ENCODE measurements at places on chromosomes 1 and 21. TPM values are rescaled to one million over a fixed set of nuclear protein-coding genes. Genes with fewer than 3 reads are reported as not detected.
A peak's percentile ranks its signal among the peaks of the same experiment; 100 is the strongest.

GRCh38 chr1:23585321-23586022, 26.2 kb upstream of the ID3 start:
- no peak overlapping the region for H3K4me3 ChIP-seq
- H3K36me3 ChIP-seq: no peaks in the 10 kb centered on the region
- H3K4me1 ChIP-seq: peaks cover 3% of the 10 kb centered on the region
- DNase-seq: no peak

DNA sequence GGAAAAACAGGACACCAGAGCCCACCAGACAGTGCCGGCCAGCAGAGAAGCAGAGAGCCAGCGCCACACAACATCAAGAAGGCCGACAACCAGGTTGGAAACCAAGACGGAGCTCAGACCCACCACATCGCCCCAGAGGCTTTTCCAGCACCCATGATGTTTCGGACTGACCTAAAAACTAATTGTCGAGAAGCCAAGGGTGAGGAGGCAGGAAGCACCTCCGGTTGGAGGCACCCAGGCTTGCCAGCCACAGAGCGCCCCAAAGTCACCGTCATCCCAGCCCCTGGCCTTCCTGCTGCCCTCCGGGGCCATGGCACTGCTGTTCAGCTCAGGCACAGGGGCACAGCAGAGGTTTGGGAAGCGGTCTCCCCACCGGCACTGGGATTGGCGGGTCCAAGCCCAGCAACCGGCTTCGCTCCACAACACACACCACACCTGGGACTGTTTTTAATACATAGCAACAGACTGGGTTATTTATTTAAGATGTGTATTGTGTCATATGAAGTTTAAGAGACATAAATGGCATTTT, 67.2 kb downstream of the SLC37A1 start:
- no peaks in the 10 kb centered on the region for H3K36me3 ChIP-seq
- no peak overlapping the region for H3K4me3 ChIP-seq
- no peaks in the 10 kb centered on the region for H3K27me3 ChIP-seq
- DNase-seq: no peak

- no peak overlapping the region for H3K27ac ChIP-seq
- no peaks in the 10 kb centered on the region for H3K27me3 ChIP-seq
- no peaks in the 10 kb centered on the region for H3K4me1 ChIP-seq
- DNase-seq: no peak
Measured at GRCh38 chr1:33791251-33791650, 72.6 kb upstream of the HMGB4 start.

The FRRS1 gene
- total RNA-seq: 2.6 TPM

GRCh38 chr1:175574566-175574965, 168.8 kb downstream of the TNR start:
- no peak for DNase-seq
- no peaks in the 10 kb centered on the region for H3K4me1 ChIP-seq
- no peaks in the 10 kb centered on the region for H3K36me3 ChIP-seq
- H3K27me3 ChIP-seq: no peaks in the 10 kb centered on the region
- H3K4me3 ChIP-seq: no peak overlapping the region
- no peak overlapping the region for H3K27ac ChIP-seq

The CFHR1 gene
- not detected for total RNA-seq

DNA sequence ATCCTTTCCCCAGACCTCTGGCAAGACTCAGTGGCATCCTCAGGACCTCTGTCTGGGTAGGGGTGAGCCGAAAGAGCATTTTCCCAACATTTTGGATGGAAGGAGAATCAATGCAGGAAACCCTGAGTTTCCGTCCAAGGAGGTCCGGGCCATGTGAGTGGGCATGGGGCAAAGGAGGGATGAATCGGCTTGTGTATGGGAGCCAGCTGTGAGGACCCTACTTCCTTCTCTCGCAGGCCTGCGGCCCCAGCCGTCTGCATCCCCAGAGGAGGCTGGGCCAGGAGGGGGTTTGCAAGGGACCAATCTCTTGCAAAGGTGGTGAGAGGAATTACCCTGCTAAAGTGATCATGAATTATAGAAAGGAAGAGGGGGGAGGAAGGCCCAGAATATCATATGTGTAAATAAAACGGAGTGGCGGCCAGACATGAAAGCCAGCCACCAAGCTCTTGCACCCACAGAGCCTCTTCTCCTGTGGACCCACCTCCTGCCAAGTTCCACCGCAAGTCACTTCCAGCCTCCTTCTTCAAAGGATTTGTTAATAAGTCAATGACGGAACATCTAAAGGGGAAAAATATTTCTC, 48.2 kb upstream of the POU3F1 start:
- H3K4me3 ChIP-seq: no peak overlapping the region
- H3K27me3 ChIP-seq: no peaks in the 10 kb centered on the region
- no peak for DNase-seq
- H3K36me3 ChIP-seq: no peaks in the 10 kb centered on the region
- peaks cover 5% of the 10 kb centered on the region for H3K4me1 ChIP-seq

GRCh38 chr1:243758647-243759046, 91.4 kb downstream of the AKT3 start:
- no peak overlapping the region for H3K27ac ChIP-seq
- DNase-seq: no peak
- H3K4me1 ChIP-seq: peaks cover 18% of the 10 kb centered on the region
- H3K27me3 ChIP-seq: no peaks in the 10 kb centered on the region
- H3K36me3 ChIP-seq: no peaks in the 10 kb centered on the region

The ANKRD34A gene
- 2.4 TPM for total RNA-seq

DNA sequence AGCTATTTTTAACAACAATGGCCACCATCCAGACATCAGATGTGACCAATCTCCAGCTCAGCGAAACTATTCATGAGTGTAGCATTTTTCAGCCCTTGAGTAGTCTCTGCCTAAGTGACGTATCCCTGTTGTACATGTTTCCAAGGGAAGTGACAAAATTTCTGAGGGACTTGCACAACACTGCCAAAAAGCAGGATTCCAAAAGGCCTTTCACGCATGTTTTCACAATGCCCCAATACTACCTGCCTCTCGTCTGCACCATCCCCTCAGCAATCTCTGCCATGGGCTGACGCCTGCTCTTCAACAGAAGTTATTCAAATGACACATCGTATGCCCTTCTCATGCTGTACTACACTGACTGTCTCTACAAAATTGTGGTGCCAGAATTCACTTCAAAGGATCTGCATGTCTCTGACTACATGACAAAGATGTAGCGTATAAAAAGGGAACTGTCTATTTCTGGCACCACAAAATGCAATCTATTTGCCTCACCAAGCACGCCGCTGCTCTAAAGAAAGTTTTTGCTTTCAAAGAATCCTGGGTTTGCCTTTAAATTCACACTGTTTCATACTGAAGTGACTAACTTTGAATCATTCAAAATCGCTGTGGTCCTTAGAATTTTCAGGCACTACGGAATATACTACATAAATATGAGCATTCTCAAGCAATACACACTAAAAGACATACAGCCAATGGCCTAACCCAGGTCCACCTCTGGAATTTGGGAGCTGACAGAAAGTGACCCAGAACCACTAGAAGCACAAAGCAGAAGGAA, 32.9 kb downstream of the JAK1 start:
- peak; percentile 62 for DNase-seq
- H3K27me3 ChIP-seq: no peaks in the 10 kb centered on the region
- H3K36me3 ChIP-seq: no peaks in the 10 kb centered on the region
- no peak overlapping the region for H3K27ac ChIP-seq
- peaks cover 51% of the 10 kb centered on the region for H3K4me1 ChIP-seq

The SELP gene
- total RNA-seq: 11.4 TPM

DNA sequence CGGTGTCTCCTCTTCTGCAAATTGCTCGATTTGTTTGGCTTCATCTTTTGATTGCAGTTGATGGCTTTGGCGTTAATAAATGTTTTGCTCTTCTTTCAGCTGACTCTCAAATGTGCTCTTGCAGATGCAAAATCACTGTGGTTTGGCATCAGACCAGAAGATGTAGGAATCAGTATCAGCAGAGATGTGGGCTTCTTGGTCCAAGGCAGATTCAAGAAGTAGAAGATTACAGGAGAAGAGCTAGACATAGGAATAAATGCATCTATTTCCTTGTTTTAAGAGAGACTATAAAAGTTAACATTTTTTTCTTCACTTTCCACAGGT, 59.8 kb upstream of the BACH1 start:
- H3K36me3 ChIP-seq: no peaks in the 10 kb centered on the region
- no peak overlapping the region for H3K27ac ChIP-seq
- peak; percentile 53 for DNase-seq
- peaks cover 27% of the 10 kb centered on the region for H3K4me1 ChIP-seq
- no peak overlapping the region for H3K4me3 ChIP-seq
- no peaks in the 10 kb centered on the region for H3K27me3 ChIP-seq

DNA sequence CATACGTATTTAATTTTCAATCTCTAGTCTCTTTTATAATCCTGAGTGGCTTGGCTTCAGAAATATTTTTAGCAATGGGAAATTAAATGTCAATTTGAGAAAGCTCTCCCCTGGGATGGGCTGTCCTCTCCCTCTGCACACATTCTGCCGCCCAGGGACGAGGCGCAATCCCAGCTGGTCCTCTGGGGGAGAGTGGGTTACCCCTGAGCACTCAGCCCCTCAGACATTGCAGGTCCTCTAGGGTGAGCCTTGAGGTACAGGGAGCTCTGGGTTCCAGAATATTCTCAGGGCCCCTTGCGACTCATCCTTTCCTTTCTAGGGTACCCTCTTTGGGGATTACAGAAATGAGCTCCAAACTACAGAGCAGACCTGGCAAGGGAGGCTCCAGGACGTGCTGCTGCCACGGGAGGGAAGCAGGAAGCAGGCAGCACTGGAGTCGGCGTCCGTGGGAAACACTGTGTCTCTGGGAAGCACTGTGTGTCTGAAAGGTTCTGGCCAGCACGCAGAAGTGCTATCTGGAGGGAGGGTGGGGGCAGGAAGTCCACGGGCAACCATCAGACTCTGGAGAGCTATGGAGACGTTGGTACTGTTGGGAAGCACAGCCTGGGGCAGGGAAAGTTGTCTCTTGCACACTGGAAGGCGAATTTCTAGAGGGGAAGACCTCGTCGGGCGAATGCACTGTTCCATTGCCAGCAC, 343.3 kb upstream of the VAMP3 start:
- no peaks in the 10 kb centered on the region for H3K4me1 ChIP-seq
- no peaks in the 10 kb centered on the region for H3K27me3 ChIP-seq
- no peaks in the 10 kb centered on the region for H3K36me3 ChIP-seq
- no peak overlapping the region for H3K4me3 ChIP-seq
- H3K27ac ChIP-seq: no peak overlapping the region

- no peaks in the 10 kb centered on the region for H3K36me3 ChIP-seq
- no peaks in the 10 kb centered on the region for H3K27me3 ChIP-seq
- H3K4me3 ChIP-seq: peak overlapping the region; percentile 59
- no peak for DNase-seq
- peaks cover 29% of the 10 kb centered on the region for H3K4me1 ChIP-seq
Measured at GRCh38 chr1:28507247-28507645, 1.4 kb downstream of the RCC1 start.

The HRNR gene
- total RNA-seq: not detected

- no peak overlapping the region for H3K4me3 ChIP-seq
- H3K27ac ChIP-seq: no peak overlapping the region
- H3K36me3 ChIP-seq: no peaks in the 10 kb centered on the region
- peaks cover 4% of the 10 kb centered on the region for H3K27me3 ChIP-seq
Measured at GRCh38 chr1:10939654-10940450, 72.6 kb upstream of the TARDBP start.

The APCS gene
- total RNA-seq: not detected

- peaks cover 6% of the 10 kb centered on the region for H3K4me1 ChIP-seq
- peaks cover 4% of the 10 kb centered on the region for H3K27me3 ChIP-seq
- DNase-seq: no peak
- H3K4me3 ChIP-seq: peak overlapping the region; percentile 25
- H3K36me3 ChIP-seq: no peaks in the 10 kb centered on the region
Measured at GRCh38 chr1:16072616-16073484, 601 bp downstream of the FAM131C start.

The LDLRAD1 gene
- not detected for total RNA-seq

- no peak overlapping the region for H3K27ac ChIP-seq
- DNase-seq: no peak
- no peak overlapping the region for H3K4me3 ChIP-seq
- H3K36me3 ChIP-seq: no peaks in the 10 kb centered on the region
- no peaks in the 10 kb centered on the region for H3K27me3 ChIP-seq
Measured at GRCh38 chr1:78136680-78137079, 90.9 kb downstream of the GIPC2 start.

- H3K27me3 ChIP-seq: no peaks in the 10 kb centered on the region
- H3K4me1 ChIP-seq: peaks cover 26% of the 10 kb centered on the region
- DNase-seq: peak; percentile 36
- peaks cover 25% of the 10 kb centered on the region for H3K36me3 ChIP-seq
- no peak overlapping the region for H3K4me3 ChIP-seq
Measured at GRCh38 chr1:27299385-27300271, 22.3 kb upstream of the TMEM222 start.

GRCh38 chr21:45534636-45535331, 7.5 kb downstream of the SLC19A1 start:
- DNase-seq: peak; percentile 9
- no peak overlapping the region for H3K4me3 ChIP-seq
- no peaks in the 10 kb centered on the region for H3K4me1 ChIP-seq
- H3K27me3 ChIP-seq: no peaks in the 10 kb centered on the region

Measured in tibial nerve (tissue), 4 donors.